Memory B cell (primary cell): ENCODE measurements at places on chromosomes 7 and 10.

DNA sequence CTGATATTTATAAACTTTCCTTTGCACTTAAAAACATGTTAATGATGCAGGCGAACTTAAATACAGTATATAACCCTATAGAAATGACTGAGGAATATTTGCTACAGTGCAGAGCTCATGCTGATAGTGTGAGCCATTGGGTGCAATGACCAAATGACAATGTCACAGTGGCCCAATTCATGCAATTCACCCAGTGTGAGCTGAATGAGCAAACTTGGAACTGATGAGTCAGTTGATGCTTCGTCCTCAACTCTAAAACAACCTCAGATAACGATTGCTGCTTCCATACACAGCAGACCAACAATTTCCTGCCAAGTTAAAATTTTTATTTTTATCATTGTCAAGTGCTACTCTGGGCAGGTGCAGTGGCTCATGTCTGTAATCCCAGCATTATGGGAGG is 12.1 kb upstream of the ZC3HAV1L start:
- peaks cover 40% of the 10 kb centered on the region for H3K36me3 ChIP-seq
- DNase-seq, result no peak
- no peak overlapping the region for H3K27ac ChIP-seq
- H3K4me3 ChIP-seq, result no peak overlapping the region
- H3K27me3 ChIP-seq, result no peaks in the 10 kb centered on the region
- H3K4me1 ChIP-seq, result peaks cover 15% of the 10 kb centered on the region

- no peaks in the 10 kb centered on the region for H3K27me3 ChIP-seq
- H3K36me3 ChIP-seq, result no peaks in the 10 kb centered on the region
- no peak overlapping the region for H3K4me3 ChIP-seq
- H3K4me1 ChIP-seq, result no peaks in the 10 kb centered on the region
- DNase-seq, result no peak
Measured at GRCh38 chr10:77297393-77297739, 340.2 kb downstream of the KCNMA1 start.

DNA sequence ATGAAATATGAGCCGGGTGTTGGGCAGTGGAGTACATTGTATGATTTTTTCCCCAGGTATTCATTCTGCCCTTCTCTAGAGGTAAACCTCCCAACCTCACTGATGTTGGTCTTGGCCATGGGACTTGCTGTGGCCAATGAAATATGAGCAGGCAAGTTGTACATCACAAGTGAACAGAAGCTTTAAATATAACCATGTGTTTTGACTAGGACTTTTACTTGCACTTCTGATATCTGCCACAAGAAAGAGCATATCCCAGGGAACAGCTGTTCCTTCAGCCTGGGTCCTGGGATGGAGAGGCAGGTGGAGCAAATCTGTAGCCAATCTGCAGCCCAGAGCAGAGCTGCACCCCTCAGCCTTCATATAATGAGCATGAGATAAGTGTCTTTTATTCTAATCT is 109.8 kb upstream of the PALS2 start:
- peaks cover 3% of the 10 kb centered on the region for H3K27me3 ChIP-seq
- H3K36me3 ChIP-seq, result no peaks in the 10 kb centered on the region
- no peaks in the 10 kb centered on the region for H3K4me1 ChIP-seq
- H3K27ac ChIP-seq, result no peak overlapping the region

- no peak overlapping the region for H3K27ac ChIP-seq
- DNase-seq, result no peak
- no peaks in the 10 kb centered on the region for H3K36me3 ChIP-seq
Measured at GRCh38 chr10:120492346-120492745, 35.3 kb downstream of the PLPP4 start.

DNA sequence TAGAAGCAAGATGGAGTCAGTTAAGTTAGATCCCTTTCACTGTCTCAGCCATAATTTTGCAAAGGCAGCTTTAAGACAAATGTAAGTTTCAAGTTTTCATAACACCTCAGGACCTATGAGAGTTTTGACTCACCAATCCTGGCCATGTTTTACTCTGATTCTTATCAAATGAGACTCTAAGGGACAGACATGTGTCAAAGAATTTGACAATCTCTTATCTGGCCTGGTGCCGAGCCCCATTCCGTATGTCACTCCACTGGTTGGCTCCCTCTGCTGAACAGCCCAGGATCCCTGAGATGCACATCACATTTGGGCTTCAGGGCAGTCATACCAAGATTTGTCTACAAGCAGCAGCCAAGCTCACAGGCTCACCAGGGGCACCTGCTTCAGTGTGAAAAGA is 187.6 kb upstream of the STK17A start:
- H3K27ac ChIP-seq, result no peak overlapping the region
- no peak overlapping the region for H3K4me3 ChIP-seq
- H3K36me3 ChIP-seq, result no peaks in the 10 kb centered on the region

DNA sequence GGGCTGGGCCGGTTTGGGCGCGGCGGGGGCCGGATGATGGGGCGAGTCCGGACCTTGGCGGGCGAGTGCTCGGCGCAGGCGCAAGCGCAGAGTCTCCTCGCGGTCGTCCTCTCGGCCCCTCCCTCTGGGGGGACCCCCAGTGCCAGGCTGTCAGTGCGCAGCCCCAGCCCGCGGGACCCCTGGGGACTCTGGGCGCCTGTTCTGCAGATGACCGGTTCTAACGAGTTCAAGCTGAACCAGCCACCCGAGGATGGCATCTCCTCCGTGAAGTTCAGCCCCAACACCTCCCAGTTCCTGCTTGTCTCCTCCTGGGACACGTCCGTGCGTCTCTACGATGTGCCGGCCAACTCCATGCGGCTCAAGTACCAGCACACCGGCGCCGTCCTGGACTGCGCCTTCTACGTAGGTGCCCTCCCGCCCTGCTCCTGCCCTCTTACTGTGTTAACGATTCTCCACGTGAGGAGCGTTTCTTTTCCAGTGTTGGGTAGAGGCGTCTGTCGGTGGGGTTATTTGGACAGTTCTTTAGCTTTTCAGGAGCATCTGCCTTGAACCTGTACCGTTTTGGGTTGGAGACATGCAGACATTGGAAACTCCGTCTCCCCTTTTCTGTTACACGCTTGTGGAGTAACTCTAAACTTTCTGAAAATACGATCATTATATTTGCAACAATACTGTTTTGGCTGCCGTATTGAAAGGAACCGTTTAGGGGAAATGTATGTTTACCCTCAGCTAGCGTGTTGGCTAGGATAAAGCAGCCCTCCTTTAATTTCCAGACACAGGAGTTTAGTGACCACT is 706 bp downstream of the BUB3 start:
- H3K4me1 ChIP-seq, result peaks cover 33% of the 10 kb centered on the region
- peaks cover 5% of the 10 kb centered on the region for H3K27me3 ChIP-seq
- peaks cover 21% of the 10 kb centered on the region for H3K36me3 ChIP-seq
- H3K27ac ChIP-seq, result peak overlapping the region; percentile 96

GRCh38 chr7:40604601-40605438 is 470.0 kb downstream of the SUGCT start:
- H3K4me1 ChIP-seq, result no peaks in the 10 kb centered on the region
- peaks cover 10% of the 10 kb centered on the region for H3K27me3 ChIP-seq
- H3K27ac ChIP-seq, result no peak overlapping the region
- peaks cover 2% of the 10 kb centered on the region for H3K36me3 ChIP-seq
- H3K4me3 ChIP-seq, result no peak overlapping the region

- DNase-seq, result no peak
- no peaks in the 10 kb centered on the region for H3K27me3 ChIP-seq
- H3K4me1 ChIP-seq, result no peaks in the 10 kb centered on the region
- H3K36me3 ChIP-seq, result peaks cover 24% of the 10 kb centered on the region
- no peak overlapping the region for H3K4me3 ChIP-seq
Measured at GRCh38 chr7:133623721-133624120, 370.8 kb downstream of the EXOC4 start.

- H3K27me3 ChIP-seq, result peaks cover 3% of the 10 kb centered on the region
- peaks cover 8% of the 10 kb centered on the region for H3K4me1 ChIP-seq
- H3K4me3 ChIP-seq, result no peak overlapping the region
- H3K36me3 ChIP-seq, result no peaks in the 10 kb centered on the region
- no peak overlapping the region for H3K27ac ChIP-seq
Measured at GRCh38 chr10:48504141-48504885, 100.6 kb downstream of the ARHGAP22 start.

- no peaks in the 10 kb centered on the region for H3K36me3 ChIP-seq
- no peak overlapping the region for H3K4me3 ChIP-seq
- peaks cover 11% of the 10 kb centered on the region for H3K27me3 ChIP-seq
- DNase-seq, result no peak
Measured at GRCh38 chr10:125550362-125550761, 132.6 kb downstream of the TEX36 start.

DNA sequence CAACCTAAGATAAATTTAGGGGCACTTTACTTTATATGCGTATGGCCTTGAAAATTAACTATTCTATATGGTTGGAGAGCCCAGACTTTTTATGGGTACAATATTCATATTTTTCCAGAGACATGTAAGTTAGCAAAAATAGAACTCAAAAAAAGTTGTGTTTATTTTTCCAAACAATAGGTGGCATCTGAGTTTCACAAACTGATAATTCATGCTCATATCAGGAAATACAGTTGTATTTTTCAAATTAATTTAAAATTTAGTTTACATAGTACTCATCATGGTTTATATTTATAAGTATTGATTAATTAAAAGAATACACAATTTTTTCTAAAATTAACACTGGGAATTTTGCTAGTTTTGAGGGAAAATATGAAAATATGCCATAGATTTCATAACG is 34.6 kb downstream of the ANKRD7 start:
- no peaks in the 10 kb centered on the region for H3K4me1 ChIP-seq
- no peaks in the 10 kb centered on the region for H3K36me3 ChIP-seq
- no peak overlapping the region for H3K27ac ChIP-seq
- no peak overlapping the region for H3K4me3 ChIP-seq
- peaks cover 3% of the 10 kb centered on the region for H3K27me3 ChIP-seq

DNA sequence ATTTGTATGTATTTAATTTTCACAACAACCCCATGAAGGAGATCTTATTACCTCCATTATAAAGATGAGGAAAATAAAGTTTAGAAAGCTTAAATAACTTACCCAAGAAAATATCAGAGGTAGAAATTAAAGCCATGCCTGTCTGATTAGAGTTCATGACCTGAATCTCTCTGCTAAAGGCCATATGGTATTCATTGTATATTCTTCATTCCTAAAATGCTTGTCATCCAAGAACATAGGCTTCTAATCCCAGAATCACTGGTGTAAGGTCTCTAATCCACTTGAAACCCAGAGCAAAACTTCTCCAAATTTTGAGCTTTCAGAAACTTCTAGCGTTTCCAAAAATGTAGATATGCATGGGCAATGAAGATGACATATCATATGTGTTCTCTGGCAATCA is 72.3 kb upstream of the YAE1 start:
- no peak overlapping the region for H3K27ac ChIP-seq
- DNase-seq, result no peak
- H3K4me1 ChIP-seq, result no peaks in the 10 kb centered on the region
- no peak overlapping the region for H3K4me3 ChIP-seq
- H3K36me3 ChIP-seq, result no peaks in the 10 kb centered on the region

GRCh38 chr7:112533591-112533990 is 52.8 kb downstream of the LSMEM1 start:
- no peak for DNase-seq
- H3K27ac ChIP-seq, result no peak overlapping the region
- no peaks in the 10 kb centered on the region for H3K36me3 ChIP-seq
- H3K4me1 ChIP-seq, result no peaks in the 10 kb centered on the region
- no peak overlapping the region for H3K4me3 ChIP-seq
- H3K27me3 ChIP-seq, result peaks cover 4% of the 10 kb centered on the region

DNA sequence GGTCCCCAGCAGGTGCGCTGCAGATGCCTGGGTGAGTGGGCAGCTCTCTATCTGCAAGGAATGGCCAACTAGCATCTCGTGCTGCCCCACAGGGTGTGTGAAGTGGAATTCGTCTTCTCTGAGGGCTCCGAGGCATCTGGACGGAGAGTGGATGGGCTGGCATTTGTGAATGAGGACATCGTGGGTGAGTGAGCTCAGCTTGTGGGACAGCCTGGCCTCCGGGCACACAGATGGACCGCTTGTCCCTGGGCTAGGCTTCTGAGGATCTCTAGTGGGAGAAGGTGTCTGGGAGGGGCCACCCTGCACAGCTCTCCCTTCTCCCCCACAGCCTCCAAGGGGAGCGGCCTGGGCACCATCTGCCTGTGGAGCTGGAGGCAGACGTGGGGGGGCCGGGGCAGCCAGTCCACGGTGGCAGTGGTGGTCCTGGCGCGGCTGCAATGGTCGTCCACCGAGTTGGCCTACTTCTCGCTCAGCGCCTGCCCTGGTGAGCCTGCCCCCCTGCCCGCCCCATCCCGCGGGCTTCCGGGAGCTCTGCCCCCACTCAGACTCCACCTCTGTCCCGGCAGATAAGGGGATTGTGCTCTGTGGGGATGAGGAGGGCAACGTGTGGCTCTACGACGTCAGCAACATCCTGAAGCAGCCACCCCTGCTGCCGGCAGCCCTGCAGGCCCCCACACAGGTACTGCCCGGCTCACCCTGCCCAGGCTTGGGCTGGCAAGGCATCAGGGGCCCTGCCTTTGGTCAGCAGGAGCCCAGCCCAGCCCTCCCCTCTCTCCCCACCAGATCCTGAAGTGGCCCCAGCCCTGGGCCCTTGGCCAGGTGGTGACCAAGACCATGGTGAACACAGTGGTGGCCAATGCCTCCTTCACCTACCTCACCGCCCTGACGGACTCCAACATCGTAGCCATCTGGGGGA is 6.3 kb downstream of the POLR2J start:
- H3K27me3 ChIP-seq, result no peaks in the 10 kb centered on the region
- H3K36me3 ChIP-seq, result peaks cover 2% of the 10 kb centered on the region
- no peak overlapping the region for H3K27ac ChIP-seq
- no peaks in the 10 kb centered on the region for H3K4me1 ChIP-seq
- no peak for DNase-seq
- H3K4me3 ChIP-seq, result no peak overlapping the region

GRCh38 chr7:105015390-105015965 is 1.5 kb downstream of the KMT2E start:
- H3K27ac ChIP-seq, result peak overlapping the region; percentile 100
- DNase-seq, result peak; percentile 11
- H3K36me3 ChIP-seq, result peaks cover 4% of the 10 kb centered on the region
- no peaks in the 10 kb centered on the region for H3K27me3 ChIP-seq

DNA sequence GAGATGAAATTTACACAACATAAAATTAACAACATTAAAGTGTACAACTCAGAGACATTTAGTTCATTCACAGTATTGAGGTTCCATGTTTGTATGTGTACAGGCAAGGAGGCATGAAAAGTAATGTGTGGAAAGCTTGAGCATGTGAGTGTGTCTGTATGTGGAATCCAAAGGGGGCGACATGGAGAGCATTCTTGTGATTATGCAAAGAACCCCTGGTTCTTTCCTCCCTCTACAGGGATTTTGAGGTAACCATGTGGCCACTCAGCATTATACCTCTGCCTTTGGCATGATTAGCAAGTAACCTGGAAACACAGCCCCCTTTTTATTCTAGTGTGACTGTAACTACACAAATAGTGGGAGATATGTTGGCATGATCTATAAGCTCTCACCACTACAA is 21.0 kb downstream of the OR2F1 start:
- H3K4me1 ChIP-seq, result no peaks in the 10 kb centered on the region
- H3K36me3 ChIP-seq, result no peaks in the 10 kb centered on the region
- H3K27me3 ChIP-seq, result no peaks in the 10 kb centered on the region
- DNase-seq, result no peak
- H3K4me3 ChIP-seq, result no peak overlapping the region

GRCh38 chr7:50262916-50263690 is 41.4 kb upstream of the IKZF1 start:
- H3K36me3 ChIP-seq, result no peaks in the 10 kb centered on the region
- H3K4me3 ChIP-seq, result no peak overlapping the region
- peak overlapping the region; percentile 81 for H3K27ac ChIP-seq
- peaks cover 55% of the 10 kb centered on the region for H3K4me1 ChIP-seq
